ENCODE measurements at places on chromosomes 5 and 9. TPM values are rescaled to one million over a fixed set of nuclear protein-coding genes. Genes with fewer than 3 reads are reported as not detected.

DNA sequence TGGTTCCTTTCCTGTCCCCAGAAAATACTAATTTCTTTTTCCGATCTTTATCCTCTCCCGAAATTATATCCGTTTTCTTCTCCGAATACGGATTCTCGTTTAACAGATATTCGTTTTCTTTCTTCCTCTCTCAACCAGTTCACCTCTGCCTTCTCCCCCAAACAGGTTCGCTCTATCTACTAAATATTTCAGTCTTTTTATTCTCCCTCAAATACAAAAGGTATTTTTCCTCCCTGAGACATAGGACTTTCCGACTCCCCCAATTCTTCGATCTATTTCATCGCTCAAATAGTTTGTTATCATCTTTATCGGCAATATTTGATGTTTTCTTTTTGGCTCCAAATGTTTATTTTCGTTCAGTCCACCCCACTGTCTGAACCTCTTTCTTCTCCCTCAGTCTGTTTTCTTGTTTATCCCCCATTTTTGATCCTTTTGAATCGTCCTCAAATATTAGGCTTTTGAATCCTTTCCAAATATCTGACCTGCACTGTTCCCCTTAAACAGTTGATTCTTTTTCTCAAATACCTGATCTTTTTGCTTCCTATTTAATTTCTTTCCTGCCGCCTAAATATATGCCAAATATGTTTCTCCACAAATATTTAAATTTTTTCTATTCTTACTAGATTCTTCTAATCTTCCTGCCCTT, 4.4 kb downstream of the PITX1 start:
- DNase-seq: no peak

GRCh38 chr9:136890661-136891060, 4.3 kb downstream of the TRAF2 start:
- no peak for DNase-seq

DNA sequence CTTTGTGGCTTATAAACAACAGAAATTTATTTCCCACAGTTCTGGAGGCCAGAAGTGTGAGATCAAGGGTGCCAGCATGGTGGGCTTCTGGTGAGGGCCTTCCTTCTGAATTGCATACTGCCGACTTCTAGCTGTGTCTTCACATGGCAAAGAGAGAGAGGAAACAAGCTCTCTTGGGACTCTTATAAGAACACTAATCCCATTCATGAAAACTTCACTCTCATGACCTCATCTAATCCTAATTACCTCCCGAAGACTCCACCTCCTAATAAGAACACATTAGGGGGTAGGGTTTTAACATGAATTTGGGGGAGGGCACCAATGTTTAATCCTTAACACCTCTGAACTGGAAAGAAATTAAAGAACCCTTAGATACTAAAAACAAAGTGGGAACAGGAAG, 75.9 kb upstream of the MINAR2 start:
- DNase-seq: no peak

DNA sequence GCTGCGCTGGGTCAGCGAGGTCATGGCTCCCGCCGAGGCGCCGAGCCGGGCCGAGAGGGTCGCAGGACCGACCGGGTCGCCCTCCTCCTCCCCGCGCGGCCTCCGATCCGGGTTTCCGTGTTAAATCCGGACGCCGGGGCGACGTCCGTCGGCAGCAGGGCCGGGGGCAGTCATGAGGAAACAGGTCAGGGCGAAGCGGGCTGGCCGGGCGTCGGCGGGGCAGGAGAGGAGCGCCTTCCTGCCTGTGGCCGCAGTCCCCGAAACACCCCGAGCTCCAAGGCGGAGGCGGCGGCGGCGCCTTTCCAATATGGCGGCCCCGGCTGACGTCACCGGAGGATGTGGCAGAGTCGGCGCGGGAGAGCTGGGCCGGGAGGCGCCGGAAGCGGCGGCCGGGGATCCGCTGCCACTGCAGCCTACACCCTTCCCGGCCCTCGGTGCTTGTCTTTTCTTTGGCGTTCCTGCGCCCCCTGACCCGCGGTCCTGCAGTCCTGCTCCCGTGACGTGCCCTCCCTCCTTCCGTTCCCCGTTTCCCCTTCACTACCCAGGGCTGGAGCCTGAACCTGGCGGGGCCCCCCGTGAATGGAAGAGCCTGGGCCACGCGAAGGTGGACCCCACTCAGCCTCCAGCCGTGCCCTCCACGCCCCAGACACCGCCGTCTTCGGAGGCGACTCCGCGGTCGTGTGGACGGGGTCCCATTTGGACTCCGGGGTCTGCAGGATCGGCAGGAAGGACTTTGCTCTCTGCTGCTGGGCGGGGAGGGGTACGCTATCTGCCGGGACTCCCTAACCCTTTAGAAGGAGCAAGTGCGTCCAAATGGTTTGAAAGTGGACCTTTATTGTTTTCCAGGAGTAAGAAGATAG, at the start of gene GOLPH3:
TSS of gene GOLPH3 (minus strand) at position 309 of the 860 bp plus-strand sequence. CDS start at position 24, 285 bp downstream.
- peak; percentile 96 for DNase-seq

DNA sequence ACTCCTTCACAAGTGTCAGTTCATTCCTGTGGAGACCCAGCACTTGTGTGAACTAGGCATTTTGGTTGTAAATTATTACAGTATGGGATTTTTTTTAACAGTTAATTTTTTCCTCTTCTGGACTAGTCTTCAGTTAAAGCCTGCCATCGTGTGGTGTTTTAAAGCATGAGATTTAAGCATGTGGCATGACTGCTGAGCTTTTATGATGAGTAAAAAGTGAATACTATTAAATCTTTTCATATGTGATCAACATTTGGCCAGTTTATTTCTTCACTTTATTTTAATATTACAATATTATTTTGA, 25.0 kb downstream of the LMNB1 start:
- DNase-seq: peak; percentile 48

GRCh38 chr9:121924700-121925099, 168.4 kb downstream of the TTLL11 start:
- DNase-seq: peak; percentile 33

GRCh38 chr9:16132513-16132912, 579.7 kb downstream of the CCDC171 start:
- no peak for DNase-seq

DNA sequence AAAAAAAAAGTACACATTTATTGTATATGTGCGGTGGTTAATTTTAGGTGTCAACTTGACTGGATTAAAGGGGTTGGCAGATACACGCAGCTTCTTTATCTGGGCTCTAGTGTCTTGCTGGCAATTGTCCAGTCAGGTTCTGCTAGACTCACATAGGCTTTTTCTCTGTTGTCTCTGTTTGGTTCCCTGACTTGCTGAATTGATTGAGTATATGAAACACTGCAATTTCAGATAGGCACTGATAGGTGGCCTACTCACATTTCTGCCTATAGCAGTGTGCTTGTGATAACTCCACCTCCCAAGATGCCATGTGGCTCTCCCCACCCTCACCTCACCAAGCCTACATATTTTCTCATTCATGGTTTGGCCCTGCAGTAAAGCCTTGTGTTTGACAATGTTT, 52.5 kb downstream of the AOPEP start:
- DNase-seq: peak; percentile 29

DNA sequence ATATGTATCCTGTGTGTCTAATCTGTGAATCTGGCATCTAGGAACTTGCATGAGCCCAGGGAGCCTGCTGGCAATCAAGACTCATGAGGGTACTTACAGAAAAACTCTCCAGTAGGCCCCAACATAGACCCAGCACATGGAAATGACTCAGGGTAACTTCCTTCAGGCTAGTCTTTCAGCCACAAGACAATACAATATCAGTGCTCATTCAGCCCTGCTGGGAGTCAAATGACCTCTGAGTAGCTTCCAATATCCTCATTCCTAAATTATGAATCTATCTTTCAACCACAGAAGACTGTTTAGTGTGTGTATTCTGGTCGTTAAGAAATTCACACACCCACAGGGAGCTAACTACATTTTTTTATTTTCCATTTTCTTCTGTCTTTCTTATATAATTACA, 1273.0 kb downstream of the EFNA5 start:
- DNase-seq: peak; percentile 1

DNA sequence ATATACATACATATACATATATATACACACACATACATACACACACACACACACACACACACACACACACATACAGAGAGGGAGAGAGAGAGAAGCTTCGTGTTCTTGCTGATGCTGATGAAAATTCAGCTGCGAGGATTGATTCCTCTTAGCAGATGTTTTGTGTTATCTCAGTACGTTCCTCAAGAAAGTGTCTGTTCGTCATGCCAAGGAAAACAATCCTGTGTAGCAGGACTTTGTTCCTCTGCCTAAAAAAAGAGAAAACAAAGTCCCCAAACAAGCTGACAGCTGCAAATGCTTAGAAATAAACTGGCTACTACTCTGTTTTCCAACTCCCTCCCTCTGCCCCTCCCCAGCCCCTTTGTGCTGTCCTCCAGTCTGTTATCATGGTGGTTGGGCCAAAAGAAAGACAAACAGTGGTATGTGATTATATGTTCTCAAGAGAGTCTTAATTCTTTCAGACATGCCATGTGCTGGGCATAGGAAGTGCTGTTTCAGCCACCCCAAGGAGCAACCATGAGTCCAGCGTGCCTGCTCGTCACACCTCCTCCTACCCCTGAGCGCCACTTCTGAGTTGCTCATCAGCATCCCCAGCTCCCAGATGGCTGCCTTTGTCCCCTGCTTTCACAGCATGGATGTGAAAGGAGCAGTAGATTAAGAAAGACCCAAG, 71.5 kb upstream of the EQTN start:
- peak; percentile 86 for DNase-seq

GRCh38 chr5:41832430-41832829, 37.8 kb downstream of the OXCT1 start:
- no peak for DNase-seq

DNA sequence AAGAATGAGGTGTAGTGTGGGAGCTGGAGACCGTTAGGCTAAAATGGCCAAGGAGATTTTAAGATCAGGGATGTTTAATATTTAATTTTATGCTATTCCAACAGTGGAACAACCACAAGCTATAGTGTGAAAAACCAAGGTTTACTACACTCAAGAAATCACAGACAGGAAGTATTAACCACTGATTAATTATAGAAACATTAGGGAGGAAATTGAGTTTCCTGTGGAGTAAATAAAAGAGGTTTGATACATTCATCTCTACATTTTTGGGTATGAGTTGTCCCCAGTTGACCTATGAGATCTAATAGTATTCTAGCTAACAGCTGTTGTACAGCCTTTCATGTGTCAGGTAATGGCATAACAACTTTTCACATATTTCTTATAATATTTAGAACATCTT, 103.7 kb upstream of the MPDZ start:
- no peak for DNase-seq

GRCh38 chr9:71936066-71936465, 24.6 kb downstream of the C9orf85 start:
- DNase-seq: no peak

DNA sequence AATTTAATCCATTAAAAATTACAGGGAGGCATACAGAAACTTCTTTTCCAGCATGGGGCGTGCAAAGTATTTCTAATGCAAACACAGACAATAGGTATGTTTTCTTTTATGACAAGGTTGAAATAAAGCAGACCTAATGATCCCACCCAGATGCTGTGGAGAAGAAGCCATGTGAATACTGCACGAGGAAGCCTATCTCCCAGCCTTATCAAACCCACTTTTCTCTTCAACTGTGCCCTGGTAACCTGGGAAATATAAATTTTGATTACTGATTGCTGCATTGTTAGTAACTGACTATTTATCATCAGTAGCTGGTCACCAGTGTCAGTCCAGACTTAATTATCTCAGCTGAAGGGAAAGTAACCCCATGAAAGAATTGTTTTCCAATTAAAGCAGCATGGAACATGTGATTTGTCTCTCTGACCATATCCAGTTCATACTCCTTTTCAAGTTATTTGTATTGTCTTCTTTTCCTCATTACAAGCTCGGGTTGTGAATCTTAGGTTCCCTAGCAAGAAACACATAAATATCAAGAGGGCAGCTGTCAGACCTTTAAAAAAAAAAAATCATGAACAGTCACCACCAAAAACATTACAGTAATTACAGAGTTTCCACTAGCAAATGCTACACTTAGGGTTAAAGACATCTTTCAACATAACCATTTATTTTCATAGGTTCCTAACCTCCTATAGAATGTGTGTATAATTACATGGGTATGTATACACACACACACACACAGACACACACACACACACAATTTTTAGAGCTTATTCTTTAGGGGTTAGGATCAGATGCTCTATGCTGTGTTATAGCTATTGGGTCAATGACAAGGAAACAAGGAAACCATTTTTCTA, 50.3 kb downstream of the SEMA6A start:
- no peak for DNase-seq

DNA sequence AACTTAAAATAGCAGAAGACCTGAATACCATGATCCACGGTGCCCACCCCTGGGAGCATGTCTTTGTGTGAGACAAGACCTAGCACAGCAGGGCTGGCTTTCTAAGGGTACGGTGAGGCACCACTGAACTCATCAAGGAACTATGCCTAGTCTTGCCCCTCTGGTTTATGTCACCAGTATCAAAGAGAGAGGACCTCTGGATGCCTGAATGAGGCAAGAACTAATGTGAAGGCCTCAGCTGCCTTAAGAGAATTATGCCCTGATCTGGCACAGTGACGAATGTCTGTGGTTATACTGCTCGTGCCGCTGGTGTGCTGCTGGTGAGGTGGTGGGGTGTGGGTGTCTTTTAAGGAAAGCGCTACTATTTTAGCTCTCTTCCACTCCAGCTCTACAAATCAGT, 23.0 kb downstream of the NREP start:
- no peak for DNase-seq

DNA sequence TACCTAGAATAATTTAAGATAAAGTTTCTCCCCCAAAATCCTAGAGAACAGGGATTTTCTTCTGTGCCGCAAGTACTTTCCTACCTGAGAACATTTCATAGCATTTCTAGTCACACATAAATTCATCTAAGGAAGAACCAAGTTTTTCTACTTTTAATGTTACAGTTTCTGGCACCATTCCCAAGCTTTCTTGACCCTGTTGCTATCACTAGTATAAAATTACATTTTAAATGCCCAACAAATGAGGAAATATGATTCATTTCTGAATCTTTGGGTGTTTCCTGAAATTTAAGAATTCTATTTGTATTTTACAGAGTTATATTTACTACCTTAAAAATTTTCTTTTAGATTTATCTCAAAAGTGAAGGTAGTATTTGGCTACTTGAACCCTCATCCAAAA, 137.8 kb downstream of the LPAR1 start:
- no peak for DNase-seq

- DNase-seq: no peak
Observed at GRCh38 chr9:74960561-74960960, 7.8 kb upstream of the C9orf40 start.

The PDE6A gene
- 0.31 TPM for total RNA-seq

The NR4A3 gene
- total RNA-seq: 4.7 TPM

The PTPRD gene
- total RNA-seq: 105 TPM

The ZNF622 gene
- 27.8 TPM for total RNA-seq
